ENCODE measurements at places on chromosomes 1 and 21.

GRCh38 chr1:160993544-160994193, 27.3 kb downstream of the F11R start:
- DNase-seq = no peak

- DNase-seq = no peak
These were observed 84.4 kb downstream of the STUM start for GRCh38 chr1:226632922-226633351.

GRCh38 chr1:197958438-197959305, 41.5 kb downstream of the LHX9 start:
- DNase-seq = no peak

DNA sequence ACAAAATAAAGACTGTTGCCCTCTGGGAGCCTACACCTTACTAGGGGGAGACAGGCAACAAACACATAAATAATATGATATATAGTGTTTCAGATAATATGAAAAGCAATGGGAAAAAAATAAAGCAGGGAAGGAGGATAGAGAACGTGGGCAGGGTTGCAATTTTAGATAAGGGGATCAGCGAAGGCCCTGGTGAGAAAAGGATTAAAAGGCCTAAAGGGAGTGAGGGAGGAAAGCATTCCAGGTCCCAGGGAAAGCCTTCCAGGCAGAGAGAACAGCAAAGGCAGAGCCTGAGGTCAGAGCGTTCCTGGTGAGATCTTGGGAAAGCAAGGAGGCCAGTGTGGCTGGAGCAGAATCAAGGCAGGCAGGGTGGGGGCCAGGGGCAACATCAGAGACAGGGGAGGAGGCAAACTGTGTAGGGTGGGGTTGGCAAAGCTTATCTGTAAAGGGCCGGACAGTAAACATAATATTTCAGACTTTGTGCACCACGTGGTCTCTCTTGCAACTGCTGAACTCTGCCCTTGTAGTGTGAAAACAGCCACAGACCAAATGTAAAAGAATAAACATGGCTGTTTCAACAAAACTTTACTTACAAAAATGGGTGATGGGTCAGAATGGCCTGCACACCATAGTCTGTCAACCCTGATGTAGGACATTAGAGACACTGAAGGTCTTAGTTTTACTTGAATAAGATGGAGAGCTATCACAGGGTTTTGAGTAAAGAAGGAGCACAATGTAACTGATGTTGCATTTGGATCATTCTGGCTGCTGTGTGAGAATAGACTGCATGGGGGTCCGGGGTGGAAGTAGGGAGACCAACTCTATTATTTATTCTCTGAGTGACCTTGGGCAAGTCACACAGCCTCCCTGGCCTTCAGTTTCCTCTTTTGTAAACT, 13.3 kb upstream of the CPT2 start:
- no peak for DNase-seq
